Gastrocnemius medialis (tissue), 4 donors: ENCODE measurements at places on chromosomes 2 and 18.

DNA sequence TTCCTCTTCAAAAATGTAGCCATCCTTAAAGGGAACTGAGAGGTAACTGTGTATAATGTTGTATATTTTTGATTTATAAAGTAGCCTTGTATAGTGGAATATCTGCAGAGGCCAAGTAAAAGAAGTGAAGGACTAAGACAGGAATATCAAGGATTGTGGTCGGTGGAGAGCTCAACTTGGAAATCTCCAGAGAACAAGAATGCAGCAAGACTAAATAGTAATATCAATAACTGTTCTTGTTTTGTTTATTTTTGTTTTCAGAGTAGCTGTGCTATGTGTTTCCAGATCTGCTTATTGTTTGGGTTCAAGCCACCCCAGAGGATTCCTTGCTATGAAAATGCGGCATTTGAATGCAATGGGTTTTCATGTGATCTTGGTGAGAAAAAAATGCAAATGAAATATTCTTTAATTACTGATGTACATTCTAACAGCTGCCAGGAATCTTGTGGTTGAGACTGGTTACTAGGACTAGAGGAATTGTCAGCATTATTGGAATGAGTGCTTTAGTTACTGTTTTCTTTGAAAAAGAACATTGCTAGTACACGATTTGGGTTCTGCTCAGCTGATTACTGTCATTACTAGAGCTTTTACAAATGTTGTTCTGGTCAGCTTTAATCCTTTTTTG is 25.0 kb downstream of the FASTKD2 start:
- no peak for DNase-seq

- DNase-seq: no peak
Measured at GRCh38 chr2:102179061-102179460, 7.8 kb upstream of the IL1RL2 start.

GRCh38 chr2:43537137-43537536 is 58.7 kb downstream of the THADA start:
- DNase-seq: no peak

DNA sequence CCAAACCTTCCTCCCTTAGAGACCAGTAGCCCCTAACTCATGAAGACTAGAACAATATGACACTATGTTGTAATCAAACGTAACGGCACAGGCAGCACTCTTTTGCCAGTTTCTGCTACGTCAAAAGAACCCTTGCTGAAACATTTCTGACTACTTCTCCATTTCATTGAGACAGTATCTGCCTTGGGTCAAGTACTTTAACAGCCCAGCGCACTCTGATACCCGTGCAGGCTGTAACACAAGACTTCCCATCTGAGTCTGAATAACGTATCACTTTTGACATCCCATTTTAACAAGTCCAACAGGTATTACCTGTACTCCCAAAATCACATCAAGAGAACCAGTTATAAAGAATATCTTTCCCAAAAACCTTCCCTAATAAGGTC is 38.4 kb downstream of the TBC1D8 start:
- peak; percentile 78 for DNase-seq

DNA sequence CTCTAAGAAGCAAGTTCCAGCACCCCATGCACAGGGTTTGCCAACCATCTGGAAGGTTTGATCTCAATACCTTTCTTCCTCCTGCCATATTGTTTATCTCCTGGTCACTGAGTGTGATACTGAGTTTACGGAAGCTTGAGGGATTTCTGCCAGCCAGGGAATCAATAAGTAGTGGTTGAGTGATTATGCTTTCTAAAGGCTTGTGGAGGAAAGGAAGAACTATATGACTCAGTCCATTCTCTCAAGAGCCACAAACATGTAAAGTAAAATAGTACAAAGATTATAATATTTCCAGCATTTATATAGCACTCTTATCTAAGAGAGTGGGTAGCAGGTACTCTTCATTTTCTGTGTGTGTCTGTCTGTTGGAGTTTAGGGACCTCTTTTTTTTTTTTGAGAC is 49.2 kb downstream of the SLC4A3 start:
- DNase-seq: no peak

- no peak for DNase-seq
Measured at GRCh38 chr18:30334781-30335180, 707.8 kb downstream of the DSC3 start.

DNA sequence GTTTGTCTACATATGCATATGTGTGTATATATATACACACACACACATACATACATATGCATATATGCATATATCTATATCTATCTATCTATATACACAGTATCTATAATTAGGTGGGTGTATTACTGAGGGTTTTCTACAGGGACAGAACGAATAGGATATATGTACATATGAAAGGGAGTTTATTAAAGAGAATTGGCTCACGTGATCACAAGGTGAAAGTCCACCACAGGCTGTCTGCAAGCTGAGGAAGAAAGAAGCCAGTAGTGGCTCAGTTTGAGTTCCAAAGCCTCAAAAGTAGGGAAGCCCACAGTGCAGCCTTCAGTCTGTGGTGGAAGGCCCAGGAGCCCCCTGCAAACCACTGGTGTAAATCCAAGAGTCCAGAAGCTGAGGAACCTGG is 756.0 kb upstream of the ACVR2A start:
- no peak for DNase-seq

GRCh38 chr2:113962692-113963480 is 73.0 kb downstream of the ACTR3 start:
- DNase-seq: no peak

DNA sequence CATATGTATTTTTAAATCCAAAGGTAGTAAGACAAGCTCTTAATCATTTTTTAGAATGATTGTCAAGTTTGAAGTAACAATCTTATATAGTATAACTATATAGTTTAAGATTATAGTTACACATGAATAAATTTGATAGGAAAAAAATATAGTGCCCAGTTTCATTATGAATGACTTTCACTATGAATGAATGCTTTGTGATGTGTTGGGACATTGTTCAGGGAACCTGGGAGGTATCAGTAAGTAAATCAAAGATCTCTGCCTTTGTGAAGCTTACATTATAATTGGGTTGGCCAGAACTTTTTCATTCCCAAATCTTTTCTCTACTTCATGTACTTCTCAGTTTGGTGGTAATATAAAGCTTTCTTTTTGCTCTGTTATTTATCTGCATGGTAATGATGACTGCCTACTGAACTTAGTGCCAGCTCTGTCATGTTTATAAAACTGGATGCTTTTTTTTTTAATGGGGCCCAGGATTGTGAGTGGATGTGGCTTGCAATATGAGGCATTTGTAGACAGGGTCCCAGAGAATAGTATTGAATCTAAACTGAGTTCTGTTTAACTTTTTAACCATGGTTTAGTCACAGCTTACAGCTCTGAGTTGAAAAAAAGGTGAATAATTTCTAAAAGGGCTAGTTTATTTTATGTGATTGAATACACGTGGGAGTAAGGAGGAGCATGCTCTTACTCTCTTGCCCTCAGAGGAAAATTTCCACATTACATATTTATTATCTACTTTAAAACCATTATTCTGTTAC is 23.3 kb downstream of the GLS start:
- DNase-seq: no peak

DNA sequence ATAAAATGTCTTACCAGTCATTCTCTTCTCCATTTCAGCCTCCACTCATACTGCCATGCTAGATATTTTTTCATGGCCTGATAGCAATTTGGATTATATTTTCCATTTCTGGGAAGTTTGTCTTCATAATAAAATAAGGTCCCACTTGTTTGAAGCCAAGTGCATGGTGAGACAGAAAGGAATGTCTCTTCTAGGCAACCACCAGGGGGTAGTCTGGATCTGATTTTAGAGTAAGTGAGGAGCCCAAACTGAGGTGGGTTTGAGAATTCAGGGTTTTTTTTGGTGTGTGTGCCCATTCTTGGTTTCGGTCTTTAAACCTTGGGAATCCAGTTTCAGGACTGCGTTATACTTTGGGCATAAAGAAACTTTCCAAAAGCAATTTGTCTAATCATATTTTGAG is 315.5 kb downstream of the RPRM start:
- no peak for DNase-seq

- DNase-seq: peak; percentile 6
Measured at GRCh38 chr18:9334973-9335696, 562 bp downstream of the TWSG1 start.

- DNase-seq: no peak
Measured at GRCh38 chr2:217562871-217563480, 439.8 kb downstream of the TNS1 start.

DNA sequence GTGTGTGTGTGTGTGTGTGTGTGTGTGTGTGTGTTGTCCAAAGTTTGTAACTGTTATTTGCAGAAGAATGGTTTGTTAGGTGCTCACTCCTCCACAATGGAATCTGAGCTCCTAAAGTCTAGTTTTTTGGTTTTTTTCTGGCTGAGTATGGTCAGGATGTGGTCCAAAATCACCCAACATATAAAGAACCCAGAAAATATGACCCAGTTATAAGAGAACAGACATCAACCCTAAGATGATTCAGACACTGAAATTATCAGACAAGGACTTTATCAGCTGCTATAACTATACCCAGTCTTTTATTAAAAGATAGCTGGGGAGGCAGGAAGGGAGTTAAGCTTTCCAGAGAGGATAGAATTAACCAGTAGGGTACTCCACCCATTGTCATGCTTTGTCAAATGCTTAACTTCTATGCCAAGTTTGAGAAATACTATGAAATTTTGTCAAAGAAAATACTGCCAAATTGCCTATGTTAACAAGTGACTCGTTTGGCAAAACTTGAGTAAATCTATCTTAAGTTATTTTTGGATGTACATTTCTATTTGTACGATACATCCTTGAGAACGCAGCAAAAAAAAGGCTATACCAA is 57.5 kb downstream of the TANK start:
- no peak for DNase-seq

GRCh38 chr18:76592981-76593381 is 97.9 kb upstream of the ZNF516 start:
- DNase-seq: no peak

- no peak for DNase-seq
Measured at GRCh38 chr2:214730800-214731407, 78.6 kb downstream of the BARD1 start.

DNA sequence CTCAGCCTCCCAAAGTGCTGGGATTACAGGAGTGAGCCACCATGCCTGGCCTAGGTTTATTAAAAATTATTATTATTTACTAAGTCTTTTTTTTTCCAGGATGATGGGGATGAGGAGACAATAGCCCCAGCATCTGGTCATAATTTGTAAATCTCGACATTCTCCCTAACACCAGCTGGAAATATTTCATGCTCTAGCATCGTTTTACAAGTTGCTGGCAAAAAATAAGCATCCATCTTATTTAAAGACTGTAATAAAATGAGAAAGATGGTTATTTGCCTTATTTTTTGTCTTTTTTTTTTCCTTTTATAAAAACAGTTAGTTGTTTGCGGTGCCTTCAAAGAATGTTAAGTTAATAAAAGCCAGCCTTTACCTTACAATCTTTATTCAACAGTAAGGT is 56.7 kb downstream of the SF3B1 start:
- DNase-seq: no peak

- DNase-seq: no peak
Measured at GRCh38 chr2:8365331-8365910, 316.4 kb upstream of the ID2 start.

GRCh38 chr2:13102397-13103063 is 385.8 kb downstream of the TRIB2 start:
- DNase-seq: no peak

DNA sequence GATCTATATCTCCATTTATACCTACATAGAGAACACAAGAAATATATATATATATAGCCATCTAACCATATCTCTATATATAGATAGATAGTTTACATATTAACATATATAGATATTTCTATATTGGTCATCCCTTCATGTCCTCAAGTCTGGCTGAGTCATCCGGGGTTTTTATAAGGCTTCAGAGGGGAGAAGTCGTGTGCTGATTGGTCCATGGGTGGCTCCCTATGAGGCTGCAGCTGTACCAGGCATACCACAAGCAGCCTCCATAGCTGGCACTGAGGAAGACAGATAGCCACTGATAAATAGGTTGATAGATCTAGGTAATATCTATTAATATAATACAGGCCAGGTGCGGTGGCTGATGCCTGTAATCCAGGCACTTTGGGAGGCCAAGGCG is 618.3 kb upstream of the SETBP1 start:
- DNase-seq: no peak

GRCh38 chr18:3422905-3423304 is 27.1 kb upstream of the TGIF1 start:
- DNase-seq: no peak

DNA sequence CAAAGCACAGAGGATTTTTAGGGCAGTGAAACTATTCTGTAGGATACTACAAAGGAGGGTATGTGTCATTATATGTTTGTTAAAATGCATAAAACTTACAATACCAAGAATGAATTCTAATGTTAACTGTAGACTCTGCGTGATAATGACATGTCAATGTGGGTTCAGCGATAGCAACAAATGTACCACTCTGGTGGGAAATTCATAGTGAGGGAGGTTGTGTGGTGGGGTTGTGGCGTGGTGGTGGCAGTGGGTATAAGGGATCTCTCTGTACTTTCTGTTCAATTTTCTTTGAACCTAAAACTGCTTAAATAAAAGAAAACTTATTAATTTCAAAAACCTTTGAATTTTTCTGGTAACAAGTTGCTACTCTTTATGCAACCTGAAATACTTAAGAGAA is 99.3 kb upstream of the SLC38A11 start:
- no peak for DNase-seq

DNA sequence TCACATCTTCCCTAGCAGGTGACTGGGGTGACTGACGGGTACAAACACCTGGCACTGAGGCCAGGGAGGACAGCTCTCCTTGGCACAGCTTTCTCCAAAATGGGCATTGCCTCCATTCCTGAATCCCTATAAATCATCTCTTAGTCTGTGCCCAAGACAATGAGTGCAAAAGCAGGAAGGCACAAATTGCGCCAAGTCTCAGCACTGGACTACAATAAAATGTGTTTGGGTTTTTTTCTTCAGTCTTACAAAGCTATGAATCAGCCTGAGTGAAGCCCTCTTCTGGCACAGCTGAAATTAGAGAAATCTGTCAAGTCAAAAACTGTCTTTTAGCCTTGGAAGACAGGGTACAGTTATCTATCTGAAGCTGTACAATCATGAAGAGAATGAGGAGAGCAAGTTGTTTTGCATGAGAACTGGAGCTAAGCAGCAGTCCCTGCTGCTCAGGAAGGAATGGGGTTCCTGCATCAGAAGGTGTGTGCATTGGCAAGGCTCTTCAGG is 90.8 kb downstream of the EPB41L3 start:
- DNase-seq: no peak

- no peak for DNase-seq
Measured at GRCh38 chr18:51137891-51138290, 59.6 kb downstream of the MEX3C start.

DNA sequence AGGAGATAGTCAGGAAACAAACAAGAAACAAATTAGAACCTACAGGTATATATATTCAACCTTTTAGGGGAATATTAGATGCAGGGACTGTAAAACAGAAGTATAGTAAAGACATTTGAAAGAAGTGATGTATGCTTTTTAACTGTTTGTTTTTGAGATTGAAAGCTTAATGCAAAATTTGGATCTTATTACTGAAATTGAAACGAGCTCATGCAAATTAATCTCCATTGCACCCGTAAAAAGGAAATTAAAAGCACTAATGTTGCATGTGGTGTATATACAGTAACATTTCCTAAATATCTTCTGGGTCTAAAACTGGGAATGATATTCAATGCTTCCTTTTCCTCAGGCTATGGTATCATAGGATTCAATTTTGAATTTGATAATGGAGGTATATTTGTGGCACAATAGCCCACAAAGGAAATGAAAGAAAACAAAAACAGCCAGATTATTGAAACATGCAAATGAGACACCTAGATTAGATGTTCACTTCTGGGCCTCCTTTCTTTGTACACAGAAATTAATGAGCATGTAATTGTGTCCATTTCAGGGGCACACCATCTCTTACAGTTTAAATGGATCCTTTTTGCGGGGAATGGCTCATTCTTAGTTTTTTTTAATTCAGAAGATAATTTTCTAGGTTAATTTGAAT is 1.6 kb upstream of the ELOA2 start:
- no peak for DNase-seq

- no peak for DNase-seq
Measured at GRCh38 chr2:98487806-98488189, 43.1 kb downstream of the INPP4A start.
